Uterine smooth muscle cell (primary cell): ENCODE measurements at places on chromosomes 5 and 9. TPM values are rescaled to one million over a fixed set of nuclear protein-coding genes. Genes with fewer than 3 reads are reported as not detected.

The TOPORS gene
- 38.2 and 45.7 TPM in 2 replicates for total RNA-seq

The SMIM33 gene
- not detected in 2 replicates for total RNA-seq

The ABO gene
- under 0.01 TPM in 1 of 2 replicates, not detected in the other for total RNA-seq

The CAMK2A gene
- 1.4 and 1.8 TPM in 2 replicates for total RNA-seq

The ENG gene
- total RNA-seq, result 5.8 and 7.1 TPM in 2 replicates

The PRDM9 gene
- not detected in 2 replicates for total RNA-seq

The MLANA gene
- total RNA-seq, result not detected in 2 replicates

The DBH gene
- not detected in 2 replicates for total RNA-seq

The ASS1 gene
- total RNA-seq, result 45.8 and 186 TPM in 2 replicates

The DDX4 gene
- total RNA-seq, result not detected in 2 replicates

The MARCOL gene
- not detected in 2 replicates for total RNA-seq

The NADK2 gene
- 23.6 and 30.7 TPM in 2 replicates for total RNA-seq

The SPATA31A5 gene
- not detected in 2 replicates for total RNA-seq

The OTULINL gene
- total RNA-seq, result 3.4 and 6.8 TPM in 2 replicates

The LTC4S gene
- total RNA-seq, result 0.33 and 0.50 TPM in 2 replicates

The KIAA1958 gene
- 1.7 and 3.7 TPM in 2 replicates for total RNA-seq

The NDST1 gene
- total RNA-seq, result 33.4 and 39.5 TPM in 2 replicates

The STPG3 gene
- total RNA-seq, result not detected in 2 replicates

The PCDHGA6 gene
- 1.7 and 3.2 TPM in 2 replicates for total RNA-seq

The KLHL9 gene
- total RNA-seq, result 48.1 and 48.9 TPM in 2 replicates

The BAAT gene
- total RNA-seq, result under 0.01 TPM in 2 replicates

The EDIL3 gene
- total RNA-seq, result 4.8 and 23.6 TPM in 2 replicates

The CREBRF gene
- total RNA-seq, result 15.5 and 24.9 TPM in 2 replicates
